ENCODE measurements at places on chromosomes 5 and 9.

DNA sequence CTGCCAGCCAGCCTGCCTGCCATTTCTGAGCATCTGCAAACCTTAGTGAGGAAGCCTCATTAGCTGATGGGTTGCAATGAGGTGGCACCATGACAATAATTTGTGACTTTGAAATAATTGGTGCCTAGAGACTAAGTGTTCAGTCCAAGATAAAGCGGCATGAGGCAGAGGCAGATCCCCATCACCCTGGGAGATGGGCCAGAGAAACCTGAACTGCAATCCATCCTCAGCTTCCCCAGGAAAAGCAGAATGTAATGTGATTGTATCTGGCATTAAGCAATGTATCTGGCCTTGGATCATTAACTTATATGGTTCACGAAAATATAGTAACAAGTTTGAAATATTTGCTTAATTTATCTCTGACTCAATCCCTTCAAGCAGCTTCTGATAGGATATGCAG is 101.0 kb downstream of the SPOCK1 start:
- no peak for DNase-seq

DNA sequence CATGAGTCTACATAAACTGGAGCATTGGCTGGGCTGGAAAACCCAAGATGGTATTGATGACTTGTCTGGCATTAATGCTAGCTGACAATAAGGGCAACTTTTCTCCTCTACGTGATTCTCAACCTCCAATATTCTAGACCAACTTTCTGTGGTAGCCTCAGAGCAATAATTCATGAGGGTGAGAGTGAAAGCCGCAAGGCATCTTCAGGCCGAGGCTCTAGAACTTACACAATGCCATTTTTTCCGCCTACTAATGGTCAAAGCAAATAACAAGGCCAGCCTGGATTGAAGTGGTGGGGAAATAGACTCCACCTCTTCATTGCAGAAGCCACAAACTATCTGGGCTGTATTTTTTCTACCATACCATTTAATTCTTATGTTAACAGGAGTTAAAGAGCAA is 267.4 kb downstream of the GABRG2 start:
- no peak for DNase-seq

DNA sequence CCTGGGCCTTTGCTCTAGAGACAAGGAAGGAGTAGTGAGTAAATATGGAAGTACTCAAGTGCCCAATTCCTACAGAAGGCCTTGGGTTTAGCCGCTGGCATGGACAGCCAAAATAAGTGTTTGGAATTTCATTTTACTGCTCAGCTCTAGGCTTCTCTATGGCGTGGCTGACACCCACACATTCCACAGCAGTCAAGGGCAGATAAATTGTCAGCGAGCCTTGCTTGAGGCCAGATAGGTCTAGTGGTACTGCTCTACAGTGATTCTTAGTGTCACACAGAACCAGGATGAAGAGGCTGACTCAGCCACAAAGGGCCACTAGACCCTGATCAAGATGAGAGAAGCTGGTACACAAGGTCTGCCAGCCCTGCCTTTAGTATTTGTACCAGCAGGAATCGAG is 111.0 kb upstream of the NFIB start:
- DNase-seq, result no peak

- DNase-seq, result no peak
Measured at GRCh38 chr5:72459913-72460312, 47.3 kb downstream of the ZNF366 start.

DNA sequence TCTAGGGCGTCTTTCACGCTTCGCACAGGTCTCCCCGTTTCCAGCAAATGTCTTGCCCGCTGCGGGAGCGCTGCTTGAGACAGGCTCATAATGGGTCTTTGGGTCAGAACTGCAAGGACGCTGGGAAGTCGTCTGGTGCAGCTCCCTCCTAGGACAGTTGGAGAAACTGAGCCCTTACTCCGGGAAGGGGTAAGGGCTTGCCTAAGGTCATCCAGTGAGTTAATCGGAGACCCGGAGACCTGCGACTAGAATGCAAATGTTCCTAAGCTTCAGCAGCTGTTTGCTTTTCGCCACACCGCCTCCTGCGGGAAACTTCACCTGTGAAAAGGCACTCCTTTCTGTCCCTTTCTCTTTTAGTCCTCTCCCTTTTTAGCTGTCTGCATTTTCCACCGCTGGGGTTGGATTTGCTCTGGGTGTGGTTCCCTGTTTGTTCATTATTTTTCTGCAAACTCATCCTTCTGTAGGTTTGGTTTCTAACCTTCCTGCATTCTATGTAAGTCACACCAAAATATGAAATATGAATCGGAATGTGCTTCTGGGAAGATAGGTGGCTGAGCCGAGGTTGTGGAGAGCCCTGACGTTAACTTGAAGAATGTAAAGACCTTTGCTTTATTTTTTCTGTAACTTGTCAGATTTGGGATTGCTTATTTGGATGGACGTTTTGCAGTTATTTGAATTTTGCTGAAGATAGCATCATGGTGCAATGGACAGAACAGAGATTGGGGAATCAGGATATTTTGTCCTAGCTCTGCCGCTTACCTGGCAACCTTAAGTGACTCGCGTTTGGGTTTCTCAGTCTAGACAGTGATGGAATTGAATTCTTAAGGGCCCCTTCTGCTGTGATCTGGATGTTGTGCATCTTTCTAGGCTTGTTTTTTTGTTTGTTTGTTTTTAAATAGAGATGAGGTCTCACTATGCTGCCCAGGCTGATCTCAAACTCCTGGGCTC is 909 bp downstream of the SLC36A1 start:
- no peak for DNase-seq

DNA sequence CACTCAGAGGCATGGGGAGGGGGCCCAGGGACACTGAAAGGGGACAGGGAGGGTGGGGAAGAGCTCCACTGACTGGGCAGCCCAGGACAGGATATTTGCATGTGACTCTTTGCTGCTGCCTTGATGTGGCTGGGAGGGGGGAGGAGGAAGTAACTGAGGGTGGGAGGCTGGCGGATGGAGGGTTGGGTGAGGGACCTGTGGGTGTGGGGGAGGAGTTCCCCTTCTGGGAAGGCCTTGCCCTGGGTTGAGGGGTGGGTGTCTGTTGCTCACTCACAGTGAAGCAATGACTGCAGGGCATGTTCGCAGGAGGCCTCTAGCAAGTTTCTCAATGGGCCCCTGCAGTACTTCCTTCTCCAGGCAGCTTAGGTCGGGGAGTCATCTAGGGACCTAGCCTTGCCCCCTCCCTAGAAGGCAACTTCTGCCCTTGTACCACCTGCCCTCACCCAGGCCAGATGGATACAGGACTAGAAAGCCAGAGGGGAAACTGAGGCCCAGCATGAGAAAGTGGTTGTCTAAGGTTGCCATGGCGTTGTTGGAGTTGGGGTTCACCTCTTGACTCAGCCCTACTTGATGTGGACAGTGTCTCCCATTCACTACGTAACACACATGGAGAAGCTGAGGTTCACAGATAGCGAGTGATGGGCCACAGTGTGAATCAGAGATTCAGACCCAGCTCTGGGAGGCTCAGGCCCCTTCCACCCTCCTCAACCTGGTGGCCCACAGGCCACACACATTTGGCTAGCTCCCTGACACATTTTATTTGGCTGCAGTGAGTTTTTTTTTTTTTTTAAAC is 3.0 kb downstream of the GRK6 start:
- no peak for DNase-seq

GRCh38 chr9:127907867-127908659 is 8.7 kb upstream of the ST6GALNAC6 start:
- DNase-seq, result no peak

- DNase-seq, result no peak
Measured at GRCh38 chr9:131410044-131410491, 16.2 kb downstream of the PRRC2B start.

DNA sequence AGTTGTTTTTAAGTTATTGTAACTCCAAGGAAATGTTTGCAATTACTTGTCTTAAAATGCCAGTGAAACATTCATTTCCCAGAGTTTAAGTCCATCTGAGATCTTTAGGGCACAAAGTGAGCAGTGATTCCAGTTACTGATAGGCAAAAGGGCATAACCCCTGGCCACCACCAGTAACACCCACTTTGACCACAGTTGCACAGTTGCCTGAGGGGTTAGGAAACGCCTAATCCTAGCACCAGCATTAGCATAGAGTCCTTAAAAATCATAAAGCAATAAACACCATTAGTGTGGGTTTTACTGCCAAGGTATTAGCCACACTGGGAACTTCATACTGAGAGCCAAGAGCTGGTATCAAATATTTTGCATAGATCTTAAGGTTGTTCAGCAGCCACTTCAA is 143.9 kb downstream of the SNCAIP start:
- DNase-seq, result no peak

- no peak for DNase-seq
Measured at GRCh38 chr5:14184725-14185124, 41.6 kb downstream of the TRIO start.

DNA sequence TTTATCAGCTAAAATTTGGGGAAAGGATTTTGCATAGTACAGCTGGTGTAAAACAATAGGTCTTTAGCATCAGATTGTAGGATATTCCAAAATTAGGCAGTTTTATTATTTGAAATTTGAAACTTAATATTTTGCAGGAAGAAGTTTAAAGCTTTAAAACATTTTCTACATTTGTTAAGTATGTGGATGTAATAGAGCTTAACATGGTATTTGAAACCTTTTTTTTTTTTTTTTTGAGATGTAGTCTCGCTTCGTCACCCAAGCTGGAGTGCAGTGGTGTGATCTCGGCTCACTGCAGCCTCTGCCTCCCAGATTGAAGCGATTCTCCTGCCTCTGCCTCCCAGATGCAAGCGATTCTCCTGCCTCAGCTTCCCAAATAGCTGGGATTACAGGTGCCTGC is 2.9 kb downstream of the DENND4C start:
- no peak for DNase-seq

GRCh38 chr5:63726496-63726895 is 235.7 kb downstream of the HTR1A start:
- no peak for DNase-seq

GRCh38 chr5:62042007-62042406 is 264.0 kb upstream of the KIF2A start:
- no peak for DNase-seq

- DNase-seq, result no peak
Measured at GRCh38 chr9:132018957-132019405, 60.7 kb downstream of the MED27 start.

GRCh38 chr5:15806613-15807012 is 306.6 kb downstream of the FBXL7 start:
- DNase-seq, result no peak

GRCh38 chr5:151855701-151856100 is 69.0 kb downstream of the GLRA1 start:
- DNase-seq, result no peak

- no peak for DNase-seq
Measured at GRCh38 chr5:79193643-79194042, 42.3 kb upstream of the JMY start.

- no peak for DNase-seq
Measured at GRCh38 chr5:27328480-27328879, 290.1 kb upstream of the CDH9 start.

- no peak for DNase-seq
Measured at GRCh38 chr9:132595319-132595718, 12.9 kb downstream of the BARHL1 start.

GRCh38 chr5:95148453-95148852 is 136.4 kb downstream of the MCTP1 start:
- no peak for DNase-seq

- no peak for DNase-seq
Measured at GRCh38 chr5:89351975-89352374, 469.0 kb upstream of the MEF2C start.

DNA sequence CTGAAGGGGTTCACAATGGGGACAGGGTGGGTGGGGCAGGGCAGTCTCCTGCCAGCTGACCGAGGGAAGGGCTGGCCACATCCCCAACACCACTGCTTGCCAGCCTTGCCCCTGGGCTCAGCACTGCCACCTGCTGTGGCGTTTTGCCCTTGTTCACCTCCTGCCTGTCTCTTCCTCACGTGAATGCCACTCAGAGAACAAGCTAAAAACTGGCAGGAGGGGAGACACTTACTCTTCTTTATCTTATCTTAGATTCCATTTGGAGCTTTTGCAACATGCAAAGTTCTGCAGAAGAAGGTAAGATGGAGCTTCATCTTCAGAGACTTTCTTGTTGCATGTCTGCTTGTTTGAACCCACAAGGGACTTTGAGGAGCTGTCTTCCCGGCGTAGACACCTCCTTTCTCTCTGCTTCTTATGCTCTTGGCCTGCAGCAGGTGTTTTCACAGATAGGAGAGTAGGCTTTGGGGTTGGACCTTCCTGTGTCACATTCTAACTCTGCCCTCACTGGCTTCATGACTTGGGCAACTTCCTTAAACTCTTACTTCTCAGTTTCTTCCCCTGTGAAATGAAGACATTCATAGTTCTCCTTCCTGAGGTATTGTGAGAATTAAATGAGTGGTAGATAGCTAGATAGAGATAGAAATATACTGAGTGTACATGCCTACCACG is 4.1 kb downstream of the LRSAM1 start:
- no peak for DNase-seq

GRCh38 chr9:73780916-73781315 is 629.3 kb downstream of the ANXA1 start:
- no peak for DNase-seq

DNA sequence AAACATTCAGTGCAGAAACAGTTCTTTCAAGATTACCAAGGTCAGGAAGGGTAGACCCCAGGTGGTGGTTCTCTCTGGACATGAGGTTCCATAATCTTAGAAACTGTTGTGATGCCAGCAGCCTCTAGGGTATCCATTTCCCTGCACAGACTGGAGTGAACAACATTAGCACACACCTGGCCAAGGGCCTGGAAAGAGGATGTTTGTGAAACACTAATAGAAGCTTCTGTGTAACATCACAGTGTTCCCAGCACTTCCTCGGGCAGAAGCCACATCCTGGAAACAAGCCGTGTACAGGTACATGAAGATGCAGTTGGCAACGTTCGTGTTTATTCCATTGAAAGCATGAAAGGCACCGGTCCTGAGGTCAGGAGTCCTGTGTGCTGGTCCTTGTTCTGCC is 598.2 kb upstream of the KLF4 start:
- no peak for DNase-seq

DNA sequence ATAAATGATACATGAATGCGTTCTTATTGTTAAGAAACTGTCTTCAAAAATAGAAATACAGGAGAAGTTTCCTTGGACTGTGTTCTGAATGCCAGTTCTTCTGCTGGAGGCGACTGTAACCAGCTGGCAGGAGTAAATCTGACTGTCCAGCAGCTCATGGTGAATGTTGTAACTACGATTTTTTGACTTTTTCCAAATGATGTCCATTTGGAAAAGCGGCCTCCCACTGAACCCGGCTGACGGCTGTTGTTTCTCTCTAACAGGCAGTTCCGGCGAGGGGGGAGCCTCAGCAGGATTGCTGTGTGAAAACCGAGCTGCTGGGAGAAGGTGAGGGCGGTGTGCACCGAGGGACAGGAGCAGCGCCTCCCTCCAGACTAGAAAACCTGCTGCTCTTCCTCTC is 91.9 kb downstream of the EHMT1 start:
- no peak for DNase-seq

- DNase-seq, result no peak
Measured at GRCh38 chr5:59321642-59322041, 571.9 kb downstream of the PDE4D start.

- no peak for DNase-seq
Measured at GRCh38 chr5:67187006-67187715, 9.4 kb downstream of the CD180 start.

DNA sequence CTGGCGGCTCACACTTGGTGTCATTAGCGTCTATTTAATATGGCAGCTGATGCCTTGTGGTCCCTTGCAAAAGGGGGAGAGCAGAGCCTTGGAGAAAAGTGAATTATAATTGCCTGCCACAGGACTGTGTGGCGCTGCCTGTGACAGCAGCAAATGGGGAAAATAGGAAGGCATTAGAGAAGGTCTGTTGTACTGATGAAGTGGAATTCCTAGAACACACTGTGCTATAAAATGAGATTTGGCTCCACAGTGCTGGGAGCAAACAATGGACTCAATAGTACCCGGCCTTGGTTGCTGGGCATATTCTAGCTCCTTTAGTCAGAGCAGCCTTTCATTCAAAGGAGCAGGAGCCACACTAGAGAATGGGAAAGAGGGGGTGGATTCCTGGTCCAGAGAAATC is 21.3 kb downstream of the SEMA6A start:
- DNase-seq, result no peak

All from activated naive CD4-positive, alpha-beta T cell (primary cell).